ENCODE measurements at places on chromosomes 3 and 15. TPM values are rescaled to one million over a fixed set of nuclear protein-coding genes. Genes with fewer than 3 reads are reported as not detected.

CSPG4 gene
- polyA plus RNA-seq: 8.4 TPM

SMCO1 gene
- not detected for polyA plus RNA-seq

CSPG5 gene
- 1.0 TPM for polyA plus RNA-seq

ATP1B3 gene
- 235 TPM for polyA plus RNA-seq

MYH15 gene
- polyA plus RNA-seq: 0.23 TPM

C3orf70 gene
- 3.5 TPM for polyA plus RNA-seq

NPAP1 gene
- not detected for polyA plus RNA-seq

ARHGEF26 gene
- 2.3 TPM for polyA plus RNA-seq

MAGEF1 gene
- polyA plus RNA-seq: 30.6 TPM

LRRC3B gene
- not detected for polyA plus RNA-seq

B2M gene
- 8,584 TPM for polyA plus RNA-seq

IQCF5 gene
- polyA plus RNA-seq: not detected

ITIH3 gene
- not detected for polyA plus RNA-seq

BCL2A1 gene
- polyA plus RNA-seq: 19.4 TPM

ERC2 gene
- 0.52 TPM for polyA plus RNA-seq

NTRK3 gene
- not detected for polyA plus RNA-seq

TMEM108 gene
- polyA plus RNA-seq: 0.86 TPM

C2CD4B gene
- polyA plus RNA-seq: 1.2 TPM

DNAJA4 gene
- polyA plus RNA-seq: 21.8 TPM

KLHL6 gene
- 10.3 TPM for polyA plus RNA-seq

IL20RB gene
- 1.2 TPM for polyA plus RNA-seq

SLC24A5 gene
- polyA plus RNA-seq: not detected

TMEM266 gene
- not detected for polyA plus RNA-seq

MAP1A gene
- polyA plus RNA-seq: 1.2 TPM

SHC4 gene
- polyA plus RNA-seq: not detected

TM6SF1 gene
- polyA plus RNA-seq: 3.7 TPM

CD47 gene
- polyA plus RNA-seq: 10.8 TPM

RLBP1 gene
- not detected for polyA plus RNA-seq

SYNPR gene
- not detected for polyA plus RNA-seq

HIGD2B gene
- polyA plus RNA-seq: not detected

APOD gene
- polyA plus RNA-seq: 63.7 TPM

RARB gene
- 2.4 TPM for polyA plus RNA-seq

EOGT gene
- 5.4 TPM for polyA plus RNA-seq

NCEH1 gene
- 3.0 TPM for polyA plus RNA-seq

CHST13 gene
- polyA plus RNA-seq: 0.25 TPM

HOMER2 gene
- under 0.01 TPM for polyA plus RNA-seq

ST8SIA2 gene
- 0.23 TPM for polyA plus RNA-seq

PRSS50 gene
- polyA plus RNA-seq: 0.03 TPM

GPR62 gene
- polyA plus RNA-seq: not detected

GREM1 gene
- 16.2 TPM for polyA plus RNA-seq

CAPN3 gene
- 11.4 TPM for polyA plus RNA-seq

OR5K4 gene
- polyA plus RNA-seq: not detected

MUSTN1 gene
- polyA plus RNA-seq: 7.2 TPM

PLA2G4E gene
- not detected for polyA plus RNA-seq

SPRED1 gene
- polyA plus RNA-seq: 6.8 TPM

GRK7 gene
- not detected for polyA plus RNA-seq

ITPR1 gene
- polyA plus RNA-seq: 20.0 TPM

GOLGA6B gene
- polyA plus RNA-seq: not detected

PLSCR4 gene
- polyA plus RNA-seq: 32.4 TPM

MME gene
- 0.46 TPM for polyA plus RNA-seq

LRRC15 gene
- under 0.01 TPM for polyA plus RNA-seq

C2CD4A gene
- polyA plus RNA-seq: 0.23 TPM

KNG1 gene
- 1.2 TPM for polyA plus RNA-seq
